Dermis blood vessel endothelial cell (primary cell): ENCODE measurements at places on chromosomes 11 and 22. TPM values are rescaled to one million over a fixed set of nuclear protein-coding genes. Genes with fewer than 3 reads are reported as not detected.

Gene DCDC1
- 0.05 and 0.17 TPM in 2 replicates for total RNA-seq

Gene SPON1
- 0.17 and 0.19 TPM in 2 replicates for total RNA-seq

Gene PNPLA5
- total RNA-seq, result not detected in 2 replicates

Gene SSTR3
- not detected in 2 replicates for total RNA-seq

Gene CARNS1
- 0.17 and 0.23 TPM in 2 replicates for total RNA-seq

Gene NCAPH2
- total RNA-seq, result 30.1 and 37.1 TPM in 2 replicates

Gene TH
- not detected in 2 replicates for total RNA-seq

Gene HARBI1
- 3.7 and 5.8 TPM in 2 replicates for total RNA-seq

Gene HEPHL1
- total RNA-seq, result not detected in 2 replicates

Gene CD6
- total RNA-seq, result not detected in 2 replicates

Gene ACR
- 0.34 and 0.79 TPM in 2 replicates for total RNA-seq

Gene CCDC73
- 0.09 TPM in 1 of 2 replicates, not detected in the other for total RNA-seq

Gene C11orf16
- total RNA-seq, result not detected in 2 replicates

Gene H19
- total RNA-seq, result 9.7 and 66.4 TPM in 2 replicates

Gene MYRF
- total RNA-seq, result 0.17 and 0.28 TPM in 2 replicates

Gene CCDC15
- 1.5 and 2.9 TPM in 2 replicates for total RNA-seq

Gene MS4A3
- total RNA-seq, result not detected in 2 replicates

Gene NEFH
- under 0.01 and 0.56 TPM in 2 replicates for total RNA-seq

Gene LGALS12
- total RNA-seq, result not detected in 2 replicates

Gene POU2AF2
- total RNA-seq, result not detected in 2 replicates

Gene DDTL
- 0.34 and 0.98 TPM in 2 replicates for total RNA-seq

Gene OR52H1
- total RNA-seq, result not detected in 2 replicates

Gene FSHB
- not detected in 2 replicates for total RNA-seq

Gene MAP6
- total RNA-seq, result 0.14 and 0.51 TPM in 2 replicates

Gene PGA5
- not detected in 2 replicates for total RNA-seq

Gene SCGB1D2
- not detected in 2 replicates for total RNA-seq

Gene CDHR5
- total RNA-seq, result not detected in 2 replicates

Gene PTGDR2
- total RNA-seq, result 0.05 TPM in 1 of 2 replicates, not detected in the other

Gene TEX12
- not detected in 2 replicates for total RNA-seq

Gene CECR2
- 0.05 and 0.17 TPM in 2 replicates for total RNA-seq

Gene DRD4
- total RNA-seq, result under 0.01 TPM in 1 of 2 replicates, not detected in the other

Gene WNT7B
- not detected in 2 replicates for total RNA-seq

Gene MYEOV
- total RNA-seq, result 0.05 TPM in 1 of 2 replicates, not detected in the other

Gene TBX10
- not detected in 2 replicates for total RNA-seq

Gene PRAME
- not detected in 2 replicates for total RNA-seq

Gene NRXN2
- not detected in 2 replicates for total RNA-seq

Gene LRRC56
- 0.56 and 0.68 TPM in 2 replicates for total RNA-seq

Gene MGAT3
- total RNA-seq, result under 0.01 TPM in 1 of 2 replicates, not detected in the other

Gene PHOX2A
- not detected in 2 replicates for total RNA-seq

Gene APOBEC3C
- total RNA-seq, result 0.68 and 3.9 TPM in 2 replicates

Gene JAML
- total RNA-seq, result under 0.01 TPM in 1 of 2 replicates, not detected in the other

Gene PRG3
- not detected in 2 replicates for total RNA-seq

Gene RAC2
- 11.2 and 32.4 TPM in 2 replicates for total RNA-seq
